ENCODE measurements at places on chromosomes 1 and 21.
A peak's percentile ranks its signal among the peaks of the same experiment; 100 is the strongest.

DNA sequence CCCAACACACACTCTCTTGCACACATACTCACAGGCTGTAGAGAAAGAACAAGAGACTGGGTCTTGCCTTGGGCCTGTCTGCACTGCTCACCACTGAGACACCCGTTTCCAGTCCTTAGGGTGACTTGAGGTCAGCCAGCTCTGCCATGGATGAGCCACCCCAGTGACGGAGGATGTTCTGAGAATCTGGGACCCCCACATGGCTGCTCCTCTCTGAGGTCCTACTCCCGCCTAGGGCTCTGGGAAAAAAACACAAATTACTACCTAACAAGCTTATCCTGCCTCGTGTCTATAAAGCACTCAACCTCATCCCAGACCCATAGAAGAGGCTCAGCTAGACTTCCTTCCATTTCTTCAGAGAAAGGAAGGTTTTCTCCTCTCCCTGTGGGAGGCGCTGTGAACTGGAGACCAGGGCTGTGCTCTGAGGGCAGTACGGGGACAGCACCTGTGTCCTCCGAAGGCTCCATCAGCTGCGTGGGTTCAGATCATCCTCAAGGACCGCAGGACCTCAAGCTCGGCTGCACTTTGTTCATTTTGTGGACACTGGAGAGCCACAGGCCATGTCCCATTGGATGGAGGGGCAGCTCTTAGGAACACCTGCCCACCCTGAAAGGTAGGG, 4.3 kb upstream of the CLEC20A start:
- no peak for DNase-seq

DNA sequence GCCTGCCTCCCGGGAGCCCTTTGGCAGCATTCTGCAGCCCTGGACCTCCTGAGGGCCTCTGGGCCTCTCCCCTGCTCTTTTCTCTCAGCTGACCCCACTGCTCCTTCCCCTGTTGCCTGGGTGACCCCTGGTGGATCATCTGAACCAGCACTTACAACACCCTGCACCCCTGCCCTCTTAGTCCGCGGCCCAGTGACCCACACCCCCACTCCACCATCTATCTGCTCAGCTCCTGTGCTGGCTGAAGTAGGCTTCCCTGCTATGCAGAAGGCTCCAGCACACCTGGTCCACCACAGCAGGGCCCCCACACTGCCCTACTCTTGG, 74.0 kb downstream of the DMRTA2 start:
- DNase-seq: no peak

- no peak for DNase-seq
These were observed 44.7 kb downstream of the YARS1 start for GRCh38 chr1:32772281-32773017.

DNA sequence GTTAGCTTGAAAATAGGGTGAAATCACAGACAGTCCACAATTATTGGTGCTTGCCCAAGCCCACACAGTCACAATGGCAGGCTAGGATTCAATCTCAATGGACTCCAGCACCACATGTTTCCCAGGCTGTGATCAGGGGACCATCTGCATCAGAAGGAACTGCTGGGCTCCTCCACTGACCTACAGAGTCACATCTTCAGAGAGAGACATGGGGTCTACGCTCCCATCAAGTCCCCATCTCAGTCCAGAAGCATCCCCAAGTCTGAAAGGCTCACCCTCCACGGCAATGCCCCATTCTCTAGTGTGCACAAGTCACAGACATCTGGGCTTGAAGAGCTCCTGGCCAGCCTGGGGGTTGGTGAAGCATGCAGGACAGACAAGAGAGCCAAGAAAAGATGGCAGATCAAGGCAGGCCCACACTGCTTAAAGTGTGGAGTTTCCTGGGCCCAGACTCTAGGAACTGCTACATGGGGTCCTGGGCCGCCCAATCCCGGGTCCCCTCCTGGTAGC, 262.5 kb downstream of the NPHP4 start:
- DNase-seq: no peak

DNA sequence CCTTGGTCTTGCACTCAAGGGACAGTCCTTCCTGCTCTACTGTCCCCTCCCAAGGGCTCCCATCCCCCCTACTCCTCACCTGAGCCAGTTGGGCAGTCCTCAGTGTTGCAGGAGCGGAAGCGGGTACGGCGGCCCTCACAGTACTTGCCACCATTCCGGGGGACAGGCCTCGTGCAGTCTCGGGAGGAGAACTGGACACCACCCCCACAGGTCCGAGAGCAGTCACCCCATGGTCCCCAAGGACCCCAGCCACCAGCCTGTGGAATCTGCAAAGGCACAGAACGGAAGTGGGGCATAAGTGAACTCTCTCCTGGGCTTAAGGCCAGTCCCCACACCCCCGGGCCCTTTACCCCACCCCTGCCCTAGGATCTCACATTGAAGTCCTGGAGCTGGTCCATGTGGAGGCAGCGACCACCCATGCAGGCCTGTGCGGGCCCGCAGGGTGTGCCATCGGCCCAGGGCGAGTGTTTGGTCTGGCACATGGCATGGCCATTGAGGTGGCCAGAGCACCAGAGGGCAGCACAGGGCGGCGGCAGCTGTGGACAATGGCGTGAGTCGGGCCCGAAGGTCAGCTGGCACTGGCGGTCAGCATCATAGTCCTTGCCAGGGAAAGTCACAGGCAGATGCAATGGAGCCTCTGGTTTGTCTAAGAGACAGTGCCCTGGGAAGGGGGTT, 5.2 kb downstream of the ADAMTS4 start:
- no peak for DNase-seq

- no peak for DNase-seq
These were observed 109.9 kb downstream of the KIAA0319L start for GRCh38 chr1:35447278-35447677.

GRCh38 chr1:27049607-27050006, 37.0 kb upstream of the TENT5B start:
- no peak for DNase-seq

GRCh38 chr1:24393892-24394291, 19.7 kb downstream of the STPG1 start:
- DNase-seq: no peak

GRCh38 chr1:228515200-228515834, 28.1 kb downstream of the RNF187 start:
- DNase-seq: peak; percentile 39

- DNase-seq: no peak
These were observed 400.7 kb downstream of the SMYD3 start for GRCh38 chr1:246106342-246106763.

DNA sequence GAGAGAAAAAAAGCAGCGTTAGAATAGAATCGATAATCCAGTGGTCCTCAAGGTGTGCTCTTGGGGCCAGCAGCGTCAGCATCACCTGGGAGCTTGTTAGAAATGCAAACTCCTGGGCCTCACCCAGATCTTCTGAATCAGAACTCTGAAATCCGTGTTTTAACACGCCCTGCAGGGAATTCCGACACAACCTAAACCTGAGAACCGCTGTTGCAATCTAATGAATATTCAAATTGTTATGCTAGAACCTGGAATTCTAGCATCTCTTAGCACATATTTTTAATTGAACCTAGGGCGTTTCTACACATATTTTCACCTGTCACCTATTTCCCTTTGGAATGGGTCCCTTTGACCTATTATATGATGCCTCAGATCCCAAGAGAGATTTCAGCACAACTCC, 175.7 kb downstream of the PSMG1 start:
- no peak for DNase-seq

DNA sequence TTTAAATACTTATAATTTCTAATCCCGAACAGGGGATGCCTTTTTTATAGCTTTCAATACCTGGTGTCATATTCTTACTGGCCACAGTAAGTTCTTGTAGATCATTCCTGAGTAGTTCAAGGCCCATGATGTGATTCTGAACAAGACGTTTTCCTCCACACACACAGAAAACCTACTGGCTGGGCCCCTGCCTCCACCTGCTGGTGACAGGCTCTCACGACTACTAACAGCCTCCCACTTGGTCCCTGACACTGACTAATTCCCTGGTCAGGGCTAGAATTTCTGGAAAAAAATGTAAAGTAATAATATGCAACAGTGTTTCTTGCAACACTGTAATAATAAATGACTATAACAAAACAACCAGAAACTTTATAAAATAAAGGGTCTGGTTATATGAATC, 50.4 kb upstream of the RIPK4 start:
- DNase-seq: peak; percentile 22

- DNase-seq: no peak
These were observed 22.6 kb upstream of the CR2 start for GRCh38 chr1:207431508-207431907.

GRCh38 chr1:171754353-171754705, 12.5 kb upstream of the VAMP4 start:
- no peak for DNase-seq

DNA sequence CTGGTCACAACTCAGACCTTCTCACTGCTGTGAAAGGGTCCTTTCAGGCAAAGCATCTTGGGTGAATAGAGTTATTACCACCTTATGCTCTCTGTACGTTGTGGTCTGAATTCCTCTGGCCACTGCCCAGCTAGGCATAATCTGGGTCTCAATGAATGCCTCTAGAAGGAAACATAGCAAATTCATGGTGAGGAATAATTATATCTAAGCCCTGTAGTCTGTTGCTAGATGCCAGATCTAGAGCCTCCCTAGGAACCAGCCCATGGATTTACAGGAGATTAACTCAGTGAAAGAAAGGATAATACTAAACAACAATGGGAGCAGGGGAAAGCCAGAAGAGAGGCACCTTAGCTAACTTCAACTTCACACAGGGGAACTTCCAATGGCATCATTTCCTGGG, 2.4 kb upstream of the COL11A1 start:
- no peak for DNase-seq

DNA sequence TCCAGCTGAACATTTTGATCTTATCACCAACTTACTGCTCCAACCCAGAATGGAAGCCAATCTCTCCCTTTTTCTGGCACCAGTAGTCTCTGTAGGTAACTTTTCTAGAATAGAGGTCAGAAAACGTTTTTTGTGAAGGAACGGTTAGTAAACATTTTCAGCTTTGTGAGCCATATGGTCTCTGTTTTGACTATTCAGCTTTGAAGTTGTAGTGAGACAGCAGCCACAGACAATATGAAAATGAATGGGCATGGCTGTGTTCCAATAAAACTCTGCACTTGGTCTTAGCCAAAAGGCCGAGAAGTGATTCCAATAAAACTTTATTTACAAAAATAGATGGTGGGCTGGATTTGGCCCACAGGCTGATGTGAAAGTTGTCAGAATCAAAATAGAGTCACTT, 28.9 kb downstream of the MAP10 start:
- no peak for DNase-seq

DNA sequence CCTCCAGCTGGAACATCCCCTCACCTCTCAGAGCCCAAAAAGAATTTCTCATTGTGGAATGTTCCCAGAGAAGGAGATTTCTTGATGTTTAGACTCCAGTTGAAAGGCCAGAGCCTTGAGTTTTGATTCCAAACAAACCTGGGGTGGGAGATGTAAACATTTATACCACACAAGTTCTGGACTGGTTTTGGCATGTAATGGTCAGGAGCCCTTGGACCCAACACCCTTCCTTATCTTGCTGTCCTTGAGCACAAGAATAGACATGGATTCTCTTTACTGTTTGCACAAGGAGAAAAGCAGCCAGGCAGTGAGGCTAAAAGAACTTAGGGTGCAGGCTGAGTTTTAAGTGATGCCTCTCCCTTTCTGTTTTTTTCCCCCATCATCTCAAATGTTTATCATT, 4.5 kb downstream of the RHBG start:
- DNase-seq: no peak

- no peak for DNase-seq
These were observed 34.7 kb downstream of the LRP8 start for GRCh38 chr1:53293123-53293522.

GRCh38 chr21:45412909-45413611, 8.1 kb downstream of the COL18A1 start:
- DNase-seq: no peak

GRCh38 chr1:203537806-203538464, 44.0 kb downstream of the OPTC start:
- peak; percentile 10 for DNase-seq

DNA sequence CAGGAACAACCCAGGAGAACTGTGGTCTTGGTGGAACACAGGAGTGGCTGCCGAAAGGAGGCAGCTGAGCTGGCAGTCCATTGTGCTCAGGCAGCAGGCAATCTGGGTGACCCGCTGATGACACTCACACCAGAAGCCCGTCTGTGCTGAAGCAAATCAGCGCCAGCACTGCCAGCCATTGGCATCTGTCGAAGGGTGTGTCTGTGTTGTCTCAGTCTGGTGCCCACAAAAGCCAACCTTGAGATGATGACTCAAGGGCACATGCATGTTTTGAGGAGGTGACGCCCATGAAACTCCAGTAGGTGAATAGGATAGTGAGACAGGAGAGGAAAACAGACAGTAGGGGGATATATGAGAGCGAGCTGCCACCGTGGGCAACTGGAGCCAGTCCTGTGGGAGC, 167.3 kb downstream of the KAZN start:
- no peak for DNase-seq

GRCh38 chr1:103341377-103341880, 184.1 kb upstream of the RNPC3 start:
- no peak for DNase-seq

DNA sequence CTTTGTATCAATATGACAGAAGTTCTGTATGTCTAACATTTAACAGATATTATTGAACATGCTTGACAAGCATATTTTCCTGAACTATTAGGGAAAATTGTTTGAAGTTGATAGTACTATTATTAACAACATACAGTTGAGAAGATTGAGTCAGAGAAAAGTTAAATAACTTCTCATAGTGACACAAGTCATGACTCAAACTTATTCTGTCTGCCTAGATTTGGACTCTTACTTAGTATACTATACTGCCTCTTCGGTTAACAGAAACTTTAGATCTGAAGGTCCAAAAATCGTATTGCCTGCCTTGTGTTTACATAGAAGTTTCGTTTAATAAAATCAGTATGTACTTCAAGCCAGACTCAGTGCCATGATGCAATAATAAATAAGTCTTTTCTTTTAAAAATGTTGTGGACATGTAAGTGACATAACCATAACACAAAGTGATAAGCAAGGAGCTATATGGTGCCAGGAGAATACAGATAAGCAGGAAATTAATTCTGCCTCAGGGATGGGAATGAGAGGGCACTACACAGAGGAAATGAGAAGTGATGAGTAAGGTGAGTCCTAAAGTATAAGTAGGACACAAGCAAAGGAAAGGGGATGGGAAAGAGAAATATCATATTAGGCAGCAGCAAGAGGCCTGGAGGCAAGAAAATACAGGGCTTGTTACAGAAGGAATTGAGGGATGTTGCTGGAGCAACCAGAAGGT, 48.1 kb downstream of the LHX9 start:
- no peak for DNase-seq

- no peak for DNase-seq
These were observed 52.5 kb downstream of the POU2F1 start for GRCh38 chr1:167273027-167273800.

DNA sequence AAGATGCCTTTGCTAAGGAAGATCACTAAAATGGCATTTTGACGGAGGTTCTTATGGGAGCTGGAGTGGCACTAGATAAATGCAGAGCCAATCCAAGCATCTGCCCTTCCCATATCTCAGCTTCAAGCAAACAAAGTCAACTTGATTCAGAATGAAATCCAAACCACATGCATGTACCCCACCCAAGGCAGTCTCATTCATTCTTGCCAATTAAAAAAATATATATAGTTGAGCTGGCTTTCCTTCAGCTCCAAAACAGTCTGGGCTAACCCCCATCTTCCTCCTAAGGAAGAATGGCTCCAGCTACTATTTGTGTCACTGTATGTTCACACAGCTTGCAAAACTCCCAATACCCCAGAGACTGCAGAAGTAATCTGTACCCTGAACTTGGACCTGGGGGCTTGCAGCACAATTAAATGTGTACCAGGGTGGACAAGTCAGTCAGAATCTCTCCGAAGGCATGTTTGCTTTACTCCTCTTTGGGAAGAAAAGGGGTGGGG, 35.4 kb downstream of the GPR3 start:
- no peak for DNase-seq

- no peak for DNase-seq
These were observed 87.8 kb upstream of the NRIP1 start for GRCh38 chr21:15152591-15152990.

- peak; percentile 10 for DNase-seq
These were observed 5.6 kb upstream of the DDOST start for GRCh38 chr1:20666804-20667203.

All from CD4-positive, alpha-beta T cell treated with Interleukin-4 for 1 hour (primary cell).